ENCODE measurements at places on chromosomes 3 and 15. TPM values are rescaled to one million over a fixed set of nuclear protein-coding genes. Genes with fewer than 3 reads are reported as not detected.

DNA sequence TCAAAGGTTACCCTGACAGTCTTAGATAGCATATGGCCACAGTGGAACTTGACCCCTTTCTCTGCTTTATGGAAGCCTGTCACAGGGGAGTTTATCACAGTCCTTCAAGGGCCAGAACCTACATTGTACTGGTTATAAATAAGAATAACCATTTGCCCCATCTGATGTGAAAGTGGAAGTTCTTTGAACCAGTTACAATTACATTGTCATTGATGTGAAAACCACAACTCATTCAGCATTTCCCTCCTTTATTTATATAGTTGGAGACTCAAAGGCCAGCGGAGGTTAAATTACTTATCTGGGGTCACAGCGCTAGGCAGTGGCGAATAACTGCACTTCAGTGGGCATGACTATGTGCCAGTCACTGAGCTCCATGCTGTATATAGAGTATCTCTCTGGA lies 60.5 kb upstream of the TBC1D5 start:
- no peak for DNase-seq

DNA sequence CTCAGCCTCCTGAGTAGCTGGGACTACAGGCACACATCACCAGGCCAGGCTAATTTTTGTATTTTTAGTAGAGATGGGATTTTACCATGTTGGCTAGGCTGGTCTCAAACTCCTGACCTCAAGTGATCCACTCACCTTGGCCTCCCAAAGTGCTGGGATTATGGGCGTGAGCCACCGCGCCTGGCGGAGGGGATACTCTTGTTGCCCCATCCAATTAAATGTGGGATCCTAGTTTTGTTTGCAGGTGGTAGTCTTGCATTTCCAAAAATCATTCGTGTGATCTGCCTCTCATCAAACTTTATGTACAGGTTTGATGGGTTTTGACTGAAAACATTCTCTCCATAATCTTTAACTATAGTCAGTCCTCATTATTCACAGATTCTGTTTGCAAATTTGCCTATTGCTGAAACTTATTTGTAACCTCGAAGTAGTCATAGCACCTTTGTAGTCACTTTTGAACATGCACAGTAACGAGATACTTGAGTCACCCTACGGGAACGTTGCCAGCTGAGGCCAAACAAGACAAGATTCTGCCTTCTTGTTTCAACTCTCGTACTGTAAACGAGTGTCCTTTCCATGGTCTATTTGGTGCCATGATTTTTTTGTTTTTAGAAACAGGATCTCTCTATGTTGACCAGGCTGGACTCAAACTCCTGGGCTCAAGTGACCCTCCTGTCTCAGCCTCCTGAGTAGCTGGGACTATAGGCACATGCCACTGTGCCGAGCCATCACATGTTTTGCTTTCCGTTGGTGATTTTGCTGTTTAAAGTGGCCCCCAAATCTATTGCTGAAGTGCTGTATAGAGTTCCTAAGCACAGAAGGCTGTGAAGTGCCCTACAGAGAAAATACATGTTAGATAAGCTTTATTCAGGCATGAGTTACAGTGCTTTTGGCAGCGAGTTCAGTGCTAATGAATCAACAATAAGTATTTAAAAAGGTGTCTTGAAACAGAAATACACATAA lies 8.1 kb upstream of the MAPK6 start:
- no peak for DNase-seq

- no peak for DNase-seq
Measured at GRCh38 chr3:66149269-66149668, 71.5 kb upstream of the SLC25A26 start.

GRCh38 chr15:70414626-70415025 lies 316.9 kb upstream of the TLE3 start:
- no peak for DNase-seq

DNA sequence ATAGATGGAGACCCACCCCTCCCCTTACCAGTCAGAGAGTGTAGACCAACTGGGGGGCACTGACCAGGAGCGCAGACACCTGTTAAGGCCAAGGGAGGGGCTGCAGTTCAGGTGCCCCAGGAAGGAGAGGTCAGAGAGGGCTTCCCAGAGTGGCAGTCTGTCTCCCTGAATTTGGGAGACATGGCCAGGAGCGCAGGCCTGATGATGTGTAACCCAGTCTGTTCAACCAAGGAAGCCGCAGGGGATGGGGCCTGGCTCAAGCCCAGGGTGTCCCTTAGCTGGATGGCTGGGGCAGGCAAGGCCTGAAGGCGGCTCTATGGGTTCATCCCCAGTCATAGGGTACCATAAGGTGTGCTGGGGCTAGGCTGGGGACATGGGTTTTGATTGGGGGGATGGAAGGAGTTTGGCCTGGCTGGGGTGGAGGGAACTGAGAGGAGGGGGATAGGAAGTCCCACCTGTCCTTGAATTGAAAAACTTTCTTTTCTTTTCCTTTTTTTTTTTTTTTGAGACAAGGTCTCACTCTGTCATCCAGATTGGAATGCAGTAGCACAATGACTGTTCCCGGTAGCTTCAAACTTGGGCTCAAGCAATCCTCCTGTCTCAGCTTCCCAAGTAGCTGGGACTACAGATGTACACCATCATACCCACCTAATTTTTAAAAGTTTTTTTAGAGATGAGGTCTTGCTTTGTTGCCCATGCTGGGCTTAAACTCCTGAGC lies 75.7 kb downstream of the SMAD6 start:
- no peak for DNase-seq

GRCh38 chr3:97895216-97895615 lies 73.4 kb downstream of the CRYBG3 start:
- DNase-seq = no peak

DNA sequence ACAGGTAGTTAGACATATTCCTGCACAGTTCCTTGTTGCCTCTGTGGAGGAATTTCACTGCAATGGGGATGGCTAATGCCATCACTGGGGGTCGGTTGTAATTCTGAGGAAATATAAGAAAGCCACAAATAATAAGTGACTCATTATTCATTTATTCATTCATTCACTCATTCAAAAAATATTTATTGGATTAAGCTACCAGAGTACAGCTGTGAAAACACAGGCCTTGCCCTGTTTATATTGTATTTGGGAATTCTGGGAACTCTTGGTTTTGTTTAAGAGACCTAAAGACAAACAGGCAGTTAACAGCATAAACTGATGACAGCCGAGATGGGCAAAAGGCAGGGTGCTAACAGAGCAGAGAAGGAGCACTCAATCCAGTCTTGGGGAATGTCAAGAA lies 23.6 kb downstream of the PTX3 start:
- no peak for DNase-seq

DNA sequence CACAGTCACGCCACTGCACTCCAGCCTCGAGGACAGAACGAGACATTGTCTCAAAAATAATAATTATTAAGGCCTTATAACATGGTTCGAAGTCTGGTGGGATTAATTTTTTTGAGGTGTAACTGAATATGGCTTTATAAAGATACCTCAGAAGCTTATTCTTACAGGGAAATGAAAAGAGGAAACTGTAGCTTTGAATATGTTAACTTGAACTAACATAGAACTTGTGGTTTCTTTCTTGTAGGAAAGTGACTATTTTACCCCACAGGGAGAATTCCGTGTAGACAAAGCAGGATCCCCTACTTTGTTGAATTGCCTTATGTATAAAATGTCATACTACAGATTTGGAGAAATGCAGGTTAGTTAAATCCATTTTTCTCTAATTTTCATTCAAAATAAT lies 96.3 kb downstream of the STT3B start:
- DNase-seq = no peak

- no peak for DNase-seq
Measured at GRCh38 chr3:167733961-167734497, 663 bp downstream of the PDCD10 start.

GRCh38 chr3:112333381-112334317 lies 693 bp downstream of the CD200 start:
- no peak for DNase-seq

Gene CHAC1
- total RNA-seq = 7.3 TPM

Gene PCLAF
- total RNA-seq = not detected

Gene GOLGA6A
- total RNA-seq = 0.14 TPM

Gene ADGRG7
- total RNA-seq = not detected

Gene UBP1
- 69.0 TPM for total RNA-seq

All from thoracic aorta (tissue), 2 donors.